ENCODE measurements at places on chromosomes 2 and 18.

- no peak for DNase-seq
These were observed 32.8 kb upstream of the MYO3B start for GRCh38 chr2:170145191-170145590.

DNA sequence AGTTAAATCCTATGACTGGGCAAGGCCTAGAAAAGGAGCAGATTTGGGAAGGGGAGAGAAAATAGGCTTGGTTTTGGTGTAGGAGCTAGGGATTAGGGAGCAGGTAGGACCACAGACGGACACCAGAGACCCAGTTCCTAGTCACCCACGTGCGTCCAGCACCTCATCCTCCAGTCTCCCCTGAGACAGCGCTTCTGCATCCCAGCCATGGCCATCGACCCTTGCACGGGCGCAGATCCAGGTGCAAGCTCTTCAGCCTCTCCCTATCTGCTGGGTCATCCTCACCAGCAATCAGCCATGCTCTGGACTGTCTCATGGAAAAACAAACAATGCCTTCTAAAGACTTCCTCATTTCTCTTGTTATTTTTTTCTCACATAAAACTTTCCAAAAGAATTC, 246.8 kb upstream of the RAB6C start:
- no peak for DNase-seq

DNA sequence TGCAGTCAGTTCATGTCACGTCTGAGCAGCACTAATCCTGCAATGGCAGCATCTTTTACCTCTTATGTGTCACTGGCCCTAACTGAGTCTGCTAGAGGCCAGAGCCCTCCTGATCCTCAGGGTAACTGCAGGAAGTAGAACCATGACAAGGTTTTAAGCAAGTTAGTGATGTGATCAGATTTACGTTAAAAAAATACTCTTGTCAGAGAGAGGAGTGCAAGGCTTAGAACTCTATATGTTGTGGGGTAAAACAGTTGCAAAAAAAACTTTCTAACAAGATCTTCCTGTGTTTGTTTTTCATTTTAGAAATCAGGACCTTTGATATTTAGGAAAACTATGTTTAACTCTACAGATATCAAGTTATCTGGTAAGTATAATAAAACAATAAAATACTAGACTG, 4.6 kb downstream of the TMEM87B start:
- no peak for DNase-seq

DNA sequence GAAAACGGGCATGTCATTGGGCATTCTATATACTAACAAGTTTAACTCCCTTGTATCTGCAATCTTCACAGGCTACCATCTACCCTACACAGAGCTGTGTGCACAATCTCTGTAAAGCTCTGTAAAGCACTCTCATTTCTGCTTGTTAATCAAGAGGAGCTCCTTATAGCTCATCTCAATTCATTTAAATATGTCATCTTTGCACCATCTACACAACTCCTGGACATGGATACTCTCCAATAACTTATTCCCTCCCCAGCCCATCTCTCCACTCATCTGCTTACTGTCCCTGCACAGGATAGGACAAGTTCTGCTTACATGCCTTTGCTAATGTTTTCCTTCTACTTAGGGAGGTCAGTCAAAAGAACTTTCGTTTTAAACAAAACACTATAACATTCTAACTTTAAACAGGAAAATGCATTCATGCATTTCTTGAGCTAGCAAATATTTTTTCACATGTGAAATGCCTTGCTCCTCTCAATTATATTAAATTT, 61.4 kb downstream of the DPP4 start:
- DNase-seq: no peak

DNA sequence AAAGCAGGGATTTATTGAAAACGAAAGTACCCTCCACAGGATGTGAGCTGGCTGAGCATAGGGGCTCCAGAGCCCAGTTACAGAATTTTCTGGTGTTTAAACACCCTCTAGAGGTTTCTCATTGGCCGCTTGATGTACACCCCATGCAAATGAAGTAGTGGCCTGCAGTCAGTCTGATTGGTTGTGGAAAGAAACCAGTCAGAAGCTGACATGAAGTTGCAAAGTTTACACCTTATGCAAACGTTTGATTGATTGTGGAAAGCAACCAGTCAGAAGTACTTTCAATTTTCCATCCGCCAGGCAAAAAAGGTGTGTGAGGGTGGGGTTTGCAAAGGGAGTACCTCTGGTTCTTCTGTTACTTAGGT, 62.3 kb downstream of the VWA3B start:
- peak; percentile 53 for DNase-seq

GRCh38 chr2:65658881-65659280, 226.5 kb upstream of the SPRED2 start:
- DNase-seq: peak; percentile 68

GRCh38 chr2:64203858-64204632, 59.8 kb upstream of the PELI1 start:
- peak; percentile 47 for DNase-seq

- no peak for DNase-seq
These were observed 8.0 kb downstream of the HAAO start for GRCh38 chr2:42784204-42784880.

DNA sequence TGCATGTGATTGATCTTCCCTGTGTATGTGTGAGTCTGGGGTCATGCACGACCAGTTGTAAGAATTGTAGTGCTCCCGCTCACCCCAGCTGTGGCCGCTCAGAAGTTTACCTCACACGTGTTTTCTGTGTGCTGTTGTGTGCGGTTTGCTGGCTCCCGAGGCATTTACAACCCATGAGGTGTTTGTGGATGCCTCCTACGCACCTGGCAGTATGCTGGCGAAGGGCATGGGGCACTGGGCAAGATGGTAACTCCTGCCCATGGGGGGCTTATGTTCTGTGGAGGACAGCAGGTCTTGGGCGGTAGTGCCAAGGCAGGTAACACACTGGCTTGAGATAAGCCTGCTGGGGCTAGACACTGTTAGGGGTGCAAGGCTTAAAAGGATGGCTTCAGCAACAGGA, 102.6 kb upstream of the HS6ST1 start:
- no peak for DNase-seq

- DNase-seq: no peak
These were observed 243.4 kb downstream of the ALPK2 start for GRCh38 chr18:58385472-58385871.

- DNase-seq: peak; percentile 74
These were observed 10.5 kb downstream of the VIT start for GRCh38 chr2:36707050-36707449.

GRCh38 chr18:40272630-40273231, 1682.3 kb upstream of the PIK3C3 start:
- no peak for DNase-seq

GRCh38 chr18:47577520-47577919, 326.1 kb upstream of the SKOR2 start:
- DNase-seq: no peak

GRCh38 chr2:196291426-196291825, 120.0 kb upstream of the STK17B start:
- no peak for DNase-seq

- no peak for DNase-seq
These were observed 119.1 kb downstream of the CCDC74A start for GRCh38 chr2:131646669-131647297.

All from fibroblast of skin of right quadriceps (primary cell).